Testis (tissue), 5 donors: ENCODE measurements at places on chromosomes 11 and 22. TPM values are rescaled to one million over a fixed set of nuclear protein-coding genes. Genes with fewer than 3 reads are reported as not detected.
A peak's percentile ranks its signal among the peaks of the same experiment; 100 is the strongest.

GRCh38 chr22:45506816-45507360, 4.2 kb downstream of the FBLN1 start:
- DNase-seq = no peak

DNA sequence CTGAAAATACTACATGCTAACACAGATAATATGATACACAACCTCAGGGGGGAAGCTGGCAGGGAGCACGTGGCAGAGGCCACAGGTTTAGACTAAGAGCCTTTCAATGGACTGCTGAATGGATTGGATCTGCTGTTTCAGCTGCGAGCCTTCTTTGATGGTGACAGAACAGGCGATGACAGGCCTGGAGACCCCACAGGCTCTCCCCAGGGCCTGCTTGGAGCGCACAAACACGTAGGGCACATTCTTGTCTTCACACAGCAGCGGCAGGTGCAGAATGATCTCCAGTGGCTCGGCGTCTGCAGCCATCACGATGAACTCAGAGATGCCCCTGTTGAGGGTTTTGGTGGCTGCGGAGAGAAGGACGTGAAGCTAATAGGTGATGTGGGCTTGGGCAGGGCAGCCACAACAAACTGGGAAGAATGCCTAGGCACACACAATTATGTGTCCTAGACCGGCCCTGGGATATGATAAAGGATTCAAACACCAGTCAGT, 13.8 kb downstream of the SNU13 start:
- DNase-seq = no peak

GRCh38 chr11:18705651-18706281, 7.2 kb downstream of the TMEM86A start:
- DNase-seq = peak; percentile 27

- no peak for DNase-seq
These were observed 21.0 kb downstream of the SPECC1L start for GRCh38 chr22:24291515-24292201.

- DNase-seq = no peak
These were observed 88.5 kb downstream of the RBFOX2 start for GRCh38 chr22:35940166-35940565.

DNA sequence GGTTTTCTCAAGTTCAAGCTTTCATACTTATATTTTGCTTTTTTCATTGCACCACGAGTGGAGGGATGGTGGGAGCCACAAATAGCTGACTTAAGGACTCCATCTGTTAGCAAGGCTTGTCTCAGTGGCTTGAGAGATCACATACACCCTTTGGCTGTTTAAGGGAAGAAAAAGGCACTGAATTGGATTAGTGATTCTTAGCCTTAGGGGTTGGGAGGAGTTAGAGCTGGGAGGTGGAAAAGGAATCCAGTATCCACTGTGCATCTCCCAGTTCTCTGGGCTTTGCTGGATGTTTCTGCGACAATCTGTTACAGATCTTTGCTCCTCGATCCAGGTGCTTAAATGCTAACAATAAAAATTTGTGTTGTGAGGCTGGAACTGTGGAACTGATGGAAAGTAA, 593.6 kb downstream of the CNTN5 start:
- no peak for DNase-seq

- no peak for DNase-seq
These were observed 87.1 kb upstream of the RAG2 start for GRCh38 chr11:36684840-36685801.

DNA sequence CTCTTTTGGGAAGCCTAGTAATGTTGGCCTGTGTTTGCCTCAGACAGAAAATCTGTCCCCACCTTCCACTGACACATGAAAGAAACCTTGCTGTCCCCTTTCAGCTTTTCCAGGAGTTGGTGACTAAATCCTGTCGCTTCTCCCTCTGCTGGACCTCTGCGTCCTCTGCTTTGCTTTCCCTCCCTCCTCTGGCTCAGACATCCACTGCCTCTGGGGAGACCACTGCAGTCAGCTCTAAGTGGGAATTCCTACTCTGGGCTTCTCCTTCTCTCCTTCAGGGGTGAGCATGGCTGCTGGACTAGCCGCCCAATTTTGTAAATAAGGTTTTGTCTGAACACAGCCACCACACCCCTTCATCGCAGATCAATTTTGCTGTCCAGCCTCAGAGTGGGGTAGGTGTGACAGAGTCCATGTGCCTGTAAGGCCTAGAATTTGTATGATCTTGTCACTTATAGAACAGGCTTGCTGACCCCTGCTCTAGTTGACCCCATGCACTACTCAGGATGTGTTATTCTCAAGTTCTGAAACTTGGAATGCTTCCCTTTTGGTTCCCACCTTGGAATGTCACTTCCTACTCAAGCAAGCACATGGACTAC, 23.0 kb downstream of the LRRC74B start:
- no peak for DNase-seq

The CCDC87 gene
- 26.3 TPM for total RNA-seq

The MYRF gene
- total RNA-seq = 9.2 TPM

The TMEM151A gene
- 1.7 TPM for total RNA-seq

The NRGN gene
- total RNA-seq = 5.5 TPM
